ENCODE measurements at places on chromosomes 1 and 21.
A peak's percentile ranks its signal among the peaks of the same experiment; 100 is the strongest.

DNA sequence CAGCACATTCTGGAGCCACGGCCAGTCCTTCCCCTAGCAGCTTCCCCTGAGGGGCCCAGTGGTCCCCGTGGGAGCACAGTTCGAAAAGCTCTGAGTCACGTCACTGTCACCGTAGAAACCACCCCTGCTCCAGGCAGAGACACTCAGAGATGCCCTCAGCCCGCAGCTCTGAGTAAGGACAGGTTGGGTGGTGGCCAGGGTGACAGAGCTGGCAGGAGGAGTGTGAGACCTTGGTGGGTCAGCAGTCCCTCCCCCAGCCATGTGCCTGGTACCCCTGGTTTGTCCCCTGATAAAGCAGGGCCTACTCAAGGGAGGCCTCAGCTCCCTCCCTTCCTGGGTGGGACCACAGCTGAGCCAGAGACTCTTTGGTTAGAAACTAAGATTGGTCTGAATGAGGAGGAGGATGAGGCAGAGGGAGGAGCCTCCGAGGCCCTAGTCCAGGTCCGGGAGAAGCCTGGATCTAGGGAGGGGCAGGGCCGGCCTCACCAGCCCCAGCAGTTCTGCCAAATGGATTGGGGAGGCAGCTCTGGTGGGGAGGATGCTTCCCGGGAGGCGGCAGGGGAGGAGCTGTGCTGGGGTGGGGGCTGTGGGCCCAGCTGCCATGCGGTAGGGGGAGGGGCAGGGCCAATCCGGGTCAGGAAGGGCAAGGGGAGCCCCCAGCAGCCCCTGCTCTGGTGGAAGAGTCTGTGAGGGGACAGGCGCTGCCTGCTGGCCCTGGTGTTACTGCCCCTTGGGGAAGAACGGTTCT, 55.2 kb downstream of the SLC9A1 start:
- peak; percentile 82 for DNase-seq

- peak; percentile 49 for DNase-seq
Observed at GRCh38 chr21:42039911-42040351, 29.8 kb upstream of the ZBTB21 start.

DNA sequence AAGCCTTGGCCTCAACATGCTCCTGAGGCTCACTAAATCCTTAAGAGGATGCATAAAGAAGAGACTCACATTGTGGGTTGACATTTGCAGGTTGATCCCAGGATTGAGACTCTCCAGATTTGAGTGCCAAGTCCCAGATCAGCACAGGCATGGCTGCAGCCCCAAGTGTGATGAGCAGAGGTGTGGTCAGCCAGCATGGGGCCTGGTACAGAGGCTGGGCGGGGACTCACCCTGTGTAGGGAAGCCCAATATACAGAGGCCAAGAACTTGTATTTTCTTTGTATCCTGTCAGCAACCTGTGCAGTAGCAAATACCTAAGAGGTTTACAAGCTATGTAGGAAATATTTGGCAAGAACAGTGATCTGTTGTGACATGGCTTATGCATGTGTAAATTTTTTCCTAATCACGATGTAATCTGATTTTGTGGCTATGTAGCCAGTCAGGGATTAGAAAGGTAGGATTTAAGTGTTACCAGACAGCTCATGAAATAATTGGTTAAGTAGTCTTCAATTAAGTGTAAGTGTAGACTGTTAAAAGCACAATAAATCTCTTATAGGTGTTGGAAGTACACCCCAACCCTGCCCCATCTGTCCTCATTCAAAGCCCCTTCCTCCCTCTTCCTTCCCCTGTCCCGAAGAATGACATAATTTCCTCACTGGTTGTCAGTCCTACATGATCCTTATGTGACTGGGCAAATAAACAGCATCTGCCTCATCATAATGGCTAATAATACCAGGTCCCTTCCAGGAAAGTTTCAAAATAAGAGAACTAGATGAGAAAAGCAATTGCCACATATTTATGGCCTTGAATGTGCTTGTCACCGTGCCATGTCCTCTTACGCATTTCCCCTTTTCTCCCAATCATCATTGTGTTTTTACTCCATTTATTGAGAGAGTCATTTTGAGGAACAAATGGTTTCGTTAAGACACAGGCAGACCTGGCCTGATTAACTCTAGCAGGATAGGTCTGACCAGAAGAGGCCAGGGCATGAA, 120.9 kb downstream of the HLX start:
- no peak for DNase-seq

DNA sequence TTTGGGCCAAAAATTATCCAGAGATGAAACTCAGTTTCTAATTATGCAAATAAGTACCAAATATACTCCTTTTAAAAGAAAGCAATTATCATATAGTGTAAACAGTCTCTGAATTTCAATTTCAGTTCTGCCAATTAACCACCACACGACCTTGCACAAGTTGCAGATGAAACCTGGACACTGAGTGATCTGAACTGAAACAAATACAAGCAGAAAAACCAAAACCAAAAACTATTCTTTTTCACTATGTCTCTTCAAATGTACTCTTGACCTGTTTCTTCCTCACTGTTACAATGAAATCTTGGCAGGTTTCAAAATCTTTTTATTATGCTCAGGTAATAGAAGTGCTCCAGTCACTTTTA, 79.2 kb downstream of the TYW3 start:
- no peak for DNase-seq

GRCh38 chr1:103561643-103562395, 9.6 kb upstream of the AMY2B start:
- DNase-seq, result no peak

GRCh38 chr1:47993416-47993740, 3.8 kb downstream of the TRABD2B start:
- no peak for DNase-seq

DNA sequence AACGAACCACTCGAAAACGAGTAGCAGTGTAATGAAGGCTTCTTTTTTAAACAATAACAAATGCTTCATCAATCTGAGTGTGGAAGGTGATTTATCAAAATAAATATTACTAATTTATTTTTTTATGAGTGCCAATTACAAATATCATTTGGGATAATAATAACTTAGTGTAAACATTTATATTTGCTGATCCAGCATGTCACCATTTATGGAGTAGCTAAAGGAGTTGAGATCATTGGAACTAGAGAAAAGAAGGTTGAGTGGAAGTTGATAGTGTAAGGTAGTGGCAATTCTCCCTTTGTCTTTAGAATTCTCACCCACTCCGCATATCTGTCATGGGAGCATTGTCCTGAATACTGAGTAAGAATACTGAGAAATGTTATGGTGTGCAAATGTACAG, 67.1 kb upstream of the KIF26B start:
- no peak for DNase-seq

- DNase-seq, result peak; percentile 7
Observed at GRCh38 chr1:21667348-21668231, 1.6 kb downstream of the RAP1GAP start.

DNA sequence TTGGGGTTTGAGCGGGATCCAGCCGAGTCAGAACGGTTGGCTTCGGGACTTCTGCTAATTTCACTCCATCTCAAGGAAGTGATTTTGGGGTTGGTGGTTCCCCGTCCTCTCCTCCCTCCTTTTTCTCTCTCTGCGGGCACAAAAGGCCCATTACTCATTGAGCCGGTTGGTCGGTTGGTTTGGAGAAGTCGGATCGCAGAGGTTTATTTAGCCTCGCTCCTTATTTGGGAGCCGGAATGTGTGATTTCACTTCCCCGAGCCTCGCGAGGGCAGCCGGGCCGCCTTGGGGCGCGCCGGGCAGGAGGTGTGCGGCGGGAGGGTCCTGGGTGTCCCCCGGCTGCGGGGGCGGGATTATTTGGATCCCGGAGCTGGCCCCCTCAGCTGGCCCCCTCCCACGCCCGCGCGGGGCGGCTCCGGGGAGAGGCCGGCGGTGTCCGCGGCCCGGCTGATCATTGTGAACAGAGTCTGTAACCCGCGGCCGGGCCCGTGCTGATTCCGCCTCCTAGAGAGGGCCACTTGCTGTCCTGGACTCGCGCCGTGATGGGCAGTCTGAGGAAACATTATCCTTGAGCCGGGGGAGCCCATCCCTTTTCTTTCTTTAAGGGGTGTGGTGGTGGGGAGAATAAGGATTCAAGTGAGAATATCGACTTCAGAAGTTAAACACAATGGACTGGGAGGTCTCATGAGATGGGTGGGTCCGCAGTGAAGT, 1.2 kb downstream of the MAPKAPK2 start:
- peak; percentile 90 for DNase-seq

GRCh38 chr1:235917267-235917811, 50.6 kb upstream of the LYST start:
- DNase-seq, result peak; percentile 86

- DNase-seq, result no peak
Observed at GRCh38 chr1:205319081-205320018, 2.2 kb downstream of the NUAK2 start.

DNA sequence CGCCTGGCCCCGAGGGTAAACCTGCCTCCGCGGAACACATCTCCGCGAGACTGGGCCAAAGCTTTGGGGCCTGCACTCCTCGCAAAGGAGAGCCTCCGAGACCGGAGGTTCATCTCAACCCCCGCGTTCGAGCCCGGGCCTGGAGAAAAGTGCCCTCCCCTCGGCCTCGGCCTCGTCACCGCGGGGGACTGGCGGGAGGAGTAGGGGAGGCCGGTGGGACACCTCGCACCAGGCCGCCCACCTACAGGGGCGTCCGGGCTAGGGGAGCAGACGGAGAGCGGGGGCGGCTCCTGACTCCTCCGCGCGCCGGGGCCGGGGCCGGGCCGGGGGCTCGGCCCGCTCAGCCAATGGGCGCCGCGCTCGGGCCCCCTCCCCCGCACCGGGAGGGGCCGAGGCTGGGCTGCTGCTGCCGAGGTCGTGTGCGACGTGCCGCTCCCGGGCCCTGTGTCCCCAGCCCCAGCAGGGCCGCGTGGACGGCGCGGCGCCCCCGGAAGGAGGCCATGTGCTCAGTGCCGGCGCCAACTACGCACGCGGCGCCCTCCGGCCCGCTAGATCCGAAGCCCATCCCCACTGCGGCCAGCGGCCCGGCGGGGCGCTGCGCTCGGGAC, 684 bp downstream of the SLC2A1 start:
- peak; percentile 89 for DNase-seq

DNA sequence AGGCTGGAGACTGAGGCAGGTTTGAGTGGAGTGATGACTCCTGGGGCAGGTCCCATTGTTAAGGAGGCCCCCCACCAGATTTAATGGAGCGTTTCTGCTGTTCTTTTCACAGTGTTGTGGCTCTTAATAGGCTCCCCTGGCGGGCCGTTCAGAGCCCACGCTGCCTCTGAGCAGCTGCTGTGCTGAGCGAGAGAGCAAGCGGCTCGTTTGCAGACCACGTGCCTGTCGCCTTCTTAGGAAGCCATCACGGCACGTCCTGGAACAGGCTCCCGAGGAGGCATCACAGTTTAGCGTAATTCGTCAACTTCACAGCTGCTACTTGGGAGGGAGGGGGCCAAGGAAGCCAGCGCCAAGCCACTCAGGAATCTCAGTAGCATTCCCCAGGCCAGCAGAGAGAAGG, 70.5 kb upstream of the CTTNBP2NL start:
- no peak for DNase-seq

- peak; percentile 53 for DNase-seq
Observed at GRCh38 chr1:173503391-173503790, 26.3 kb downstream of the PRDX6 start.

GRCh38 chr1:16224472-16224871, 12.0 kb upstream of the ARHGEF19 start:
- no peak for DNase-seq

DNA sequence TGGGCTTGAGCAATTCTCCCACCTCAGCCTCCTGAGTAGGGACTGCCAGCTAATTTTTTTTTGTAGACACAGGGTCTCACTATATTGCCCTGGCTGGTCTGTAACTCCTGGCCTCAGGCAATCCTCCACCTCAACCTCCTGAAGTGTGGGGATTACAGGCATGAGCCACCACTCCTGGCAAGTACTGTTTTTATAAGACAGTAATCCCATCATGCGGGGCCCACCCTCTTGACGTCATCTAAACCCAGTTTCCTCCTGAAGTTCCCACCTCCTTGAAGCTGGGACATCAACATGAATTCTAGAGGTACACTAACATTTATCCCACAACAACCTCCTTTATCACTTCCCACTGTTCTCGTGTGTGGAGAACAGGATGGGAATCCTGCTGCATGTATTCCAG, 104.7 kb downstream of the SPATA46 start:
- DNase-seq, result no peak

DNA sequence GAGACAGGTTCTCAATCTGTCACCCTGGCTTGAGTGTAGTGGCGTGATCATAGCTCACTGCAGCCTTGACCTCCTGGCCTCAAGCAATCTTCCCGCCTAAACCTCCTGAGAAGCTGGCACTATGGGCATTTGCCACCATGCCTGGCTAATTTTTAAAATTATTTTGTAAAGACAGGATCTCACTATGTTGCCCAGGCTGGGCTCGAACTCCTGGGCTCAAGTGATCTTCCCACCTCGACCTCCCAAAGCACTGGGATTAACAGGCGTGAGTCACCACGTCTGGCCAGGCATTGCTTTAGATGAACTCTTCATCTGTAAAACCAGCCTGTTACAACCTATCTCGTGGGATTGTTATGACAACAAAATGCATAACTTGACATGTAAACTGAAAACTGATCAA, 2.4 kb downstream of the COA6 start:
- DNase-seq, result no peak

DNA sequence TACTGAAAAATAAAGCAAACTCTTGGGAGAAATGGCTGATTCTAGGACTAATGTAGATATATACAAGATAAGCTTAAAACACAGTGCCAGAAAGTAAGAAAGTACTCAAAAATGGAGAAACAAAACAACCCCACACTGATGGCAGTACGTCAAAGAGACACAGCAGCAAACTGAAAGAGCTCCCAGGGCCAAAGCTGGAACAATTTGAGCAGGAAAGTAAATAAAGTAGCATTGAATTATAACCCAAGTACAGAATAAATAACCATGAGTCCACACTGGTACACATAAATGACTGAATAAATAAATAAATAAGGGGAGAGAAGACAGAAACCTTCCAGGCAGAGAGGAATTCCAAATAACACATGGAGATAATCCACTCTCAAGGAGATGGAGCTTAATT, 120.9 kb downstream of the GLUL start:
- no peak for DNase-seq

- DNase-seq, result peak; percentile 36
Observed at GRCh38 chr1:23651069-23651808, 40.4 kb upstream of the RPL11 start.

DNA sequence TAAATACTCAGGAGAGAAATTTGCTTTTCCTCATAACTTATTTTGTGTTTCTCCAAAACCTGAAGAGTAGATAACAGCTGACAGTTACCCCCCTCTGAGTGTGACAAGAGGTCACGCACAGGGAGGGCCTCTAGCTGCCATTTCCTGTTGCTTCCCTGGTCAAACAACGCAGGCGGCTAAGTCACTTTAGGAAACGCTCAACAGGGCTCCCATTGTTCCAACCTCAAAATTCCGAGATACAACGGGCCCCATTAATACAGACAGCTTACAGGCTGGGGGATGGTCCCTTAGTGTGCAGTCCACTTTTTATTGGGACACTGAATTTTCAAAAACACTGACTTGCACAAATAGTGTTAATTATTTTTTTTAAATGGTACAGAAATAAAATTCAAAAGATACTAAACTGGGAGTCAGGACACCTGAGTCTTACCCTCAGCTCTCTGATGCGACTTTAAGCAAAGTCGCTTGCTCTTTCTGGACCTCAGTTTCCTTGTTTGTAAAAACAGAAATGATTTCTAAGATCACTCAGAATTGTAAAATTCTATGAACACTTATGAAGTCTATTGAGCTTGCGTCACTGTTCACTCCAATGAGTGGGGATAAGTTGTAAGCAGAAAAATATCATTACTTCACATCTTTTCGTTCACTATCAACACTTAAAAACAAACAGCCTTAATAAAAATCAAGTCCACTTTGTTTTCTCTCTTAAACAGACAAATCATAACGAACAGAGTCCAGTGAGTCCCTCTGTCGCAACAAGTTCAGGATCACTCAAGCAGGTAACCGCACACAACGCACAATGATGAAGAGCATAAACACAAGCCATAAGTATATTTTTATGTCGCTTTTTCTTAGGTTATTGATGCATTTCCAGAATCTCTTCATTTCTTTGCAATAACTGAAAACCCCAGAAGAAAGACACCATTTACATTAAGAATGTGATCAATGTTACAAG, 13.5 kb downstream of the LZIC start:
- DNase-seq, result no peak
